ENCODE measurements at places on chromosomes 2 and 18. TPM values are rescaled to one million over a fixed set of nuclear protein-coding genes. Genes with fewer than 3 reads are reported as not detected.
A peak's percentile ranks its signal among the peaks of the same experiment; 100 is the strongest.

- DNase-seq = no peak
Measured at GRCh38 chr18:58239879-58240278, 195.9 kb downstream of the NEDD4L start.

The ALPP gene
- not detected for polyA plus RNA-seq

The KCNS3 gene
- not detected for polyA plus RNA-seq

DNA sequence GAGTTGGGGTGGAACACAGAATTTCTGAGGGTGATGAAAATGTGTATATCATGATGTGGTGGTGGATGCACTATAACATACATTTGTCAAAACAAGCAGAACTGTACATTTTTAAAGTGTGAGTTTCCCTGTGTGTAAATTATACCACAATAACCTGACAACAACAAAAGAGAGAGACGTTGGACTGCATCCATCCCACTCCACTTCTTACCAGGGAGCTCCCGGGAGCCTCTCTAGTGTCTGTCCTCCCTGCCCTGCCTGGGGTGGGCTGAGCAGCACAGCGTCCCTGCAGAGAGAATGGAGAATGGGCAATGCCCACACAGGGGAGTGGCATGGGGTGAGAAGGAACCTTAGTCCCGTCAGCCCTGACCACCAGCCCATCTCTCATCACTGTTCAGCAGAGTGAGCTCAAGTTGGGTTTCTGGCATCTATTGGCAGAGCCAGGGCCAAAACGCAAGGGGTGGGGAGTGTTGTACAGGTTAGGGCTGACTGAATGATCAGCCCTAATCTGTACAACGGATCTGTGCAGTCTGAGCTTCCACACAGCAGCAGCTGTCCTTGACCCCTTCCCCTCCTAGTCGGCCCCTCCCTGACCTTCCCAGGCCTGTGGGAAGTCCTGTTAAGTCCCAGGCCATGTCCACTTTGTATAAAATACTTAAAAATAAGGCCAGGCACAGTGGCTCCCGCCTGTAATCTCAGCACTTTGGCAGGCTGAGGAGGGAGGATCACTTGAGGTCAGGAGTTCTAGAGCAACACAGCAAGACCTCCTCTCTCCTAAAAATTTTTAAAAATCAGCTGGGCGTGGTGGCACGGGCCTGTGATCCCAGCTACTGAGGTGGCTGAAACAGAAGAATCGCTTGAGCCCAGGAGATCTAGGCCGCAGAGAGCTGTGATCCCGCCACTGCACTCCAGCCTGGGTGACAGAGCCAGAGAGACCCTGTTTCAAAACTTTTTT lies 3.3 kb upstream of the PROC start:
- DNase-seq = no peak

DNA sequence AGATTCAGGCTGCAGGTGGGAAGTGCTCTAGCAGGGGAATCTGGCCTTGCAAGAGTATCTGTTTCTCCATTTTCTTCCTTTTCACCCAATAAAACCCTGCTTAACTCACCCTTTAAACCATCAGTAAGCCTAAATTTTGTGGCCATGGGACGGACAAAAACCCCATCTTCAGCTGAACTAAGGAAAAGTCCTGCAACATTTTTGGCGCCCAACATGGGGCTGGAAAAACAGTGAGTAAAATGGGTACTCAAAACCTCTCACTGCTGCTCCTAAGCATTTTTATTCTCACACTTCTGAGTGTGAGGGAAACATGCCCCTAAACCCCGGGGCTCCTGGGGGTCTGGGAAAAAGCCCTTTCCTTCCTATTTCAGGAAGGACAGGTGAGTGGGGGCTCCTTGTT lies 414.3 kb downstream of the ZNF804A start:
- no peak for DNase-seq

DNA sequence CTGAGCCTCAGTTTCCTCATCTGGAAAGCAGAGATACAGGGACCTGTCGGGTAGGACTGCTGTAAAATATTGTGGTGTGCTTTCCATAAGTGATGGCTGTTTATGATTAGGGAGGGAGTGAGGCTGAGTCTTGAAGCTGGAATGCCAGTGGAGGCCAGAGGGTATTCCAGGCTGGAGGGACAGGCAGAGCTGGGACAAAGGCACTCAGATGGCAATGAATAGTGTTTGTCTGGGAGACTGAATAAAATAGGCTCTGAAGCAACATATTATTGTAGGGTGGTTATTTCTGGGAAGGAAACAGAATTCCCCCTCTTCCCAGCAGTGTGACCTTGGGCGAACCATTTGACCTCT lies 120.7 kb downstream of the INHBB start:
- no peak for DNase-seq

DNA sequence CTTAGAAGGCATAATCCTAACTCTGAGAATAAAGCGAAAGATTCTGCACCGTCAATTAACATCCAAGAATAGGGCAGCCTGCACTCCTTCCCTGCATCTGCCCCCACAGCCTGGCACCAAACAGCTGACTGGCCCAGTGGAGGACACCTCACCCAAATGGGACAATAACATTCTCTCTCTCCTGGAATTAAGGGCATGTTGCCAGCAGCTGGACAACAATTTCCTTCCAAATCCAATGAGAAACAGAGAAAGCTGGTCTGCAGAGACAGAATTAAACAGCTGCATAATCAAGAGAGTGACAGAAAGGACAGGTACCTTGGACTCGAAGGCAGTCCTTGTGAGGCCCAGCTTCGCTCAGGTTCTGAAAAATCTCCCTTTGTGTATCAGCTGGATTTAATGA lies 15.0 kb downstream of the COX7A2L start:
- no peak for DNase-seq

DNA sequence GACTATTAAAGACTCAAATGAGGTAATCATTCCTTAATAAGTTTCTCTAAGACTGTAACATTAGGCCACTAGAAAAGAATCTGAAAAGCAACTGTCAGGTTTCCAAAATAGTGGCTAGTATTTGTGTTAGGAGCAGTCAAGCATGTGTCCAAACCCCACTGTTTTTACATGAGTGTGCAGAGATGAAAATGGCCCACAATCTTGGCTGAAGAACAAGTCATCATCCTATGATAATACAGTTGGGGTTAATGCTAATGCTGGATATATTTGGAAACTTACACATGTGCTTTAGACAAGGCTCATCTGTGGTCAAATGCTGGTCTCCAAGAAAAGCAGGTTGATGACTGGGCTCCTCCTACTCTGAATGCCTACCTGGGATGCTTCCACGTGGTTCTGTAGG lies 73.6 kb downstream of the MAIP1 start:
- DNase-seq = no peak

GRCh38 chr2:175914846-175915245 lies 87.2 kb downstream of the LNPK start:
- DNase-seq = no peak

The GCKR gene
- polyA plus RNA-seq = not detected

DNA sequence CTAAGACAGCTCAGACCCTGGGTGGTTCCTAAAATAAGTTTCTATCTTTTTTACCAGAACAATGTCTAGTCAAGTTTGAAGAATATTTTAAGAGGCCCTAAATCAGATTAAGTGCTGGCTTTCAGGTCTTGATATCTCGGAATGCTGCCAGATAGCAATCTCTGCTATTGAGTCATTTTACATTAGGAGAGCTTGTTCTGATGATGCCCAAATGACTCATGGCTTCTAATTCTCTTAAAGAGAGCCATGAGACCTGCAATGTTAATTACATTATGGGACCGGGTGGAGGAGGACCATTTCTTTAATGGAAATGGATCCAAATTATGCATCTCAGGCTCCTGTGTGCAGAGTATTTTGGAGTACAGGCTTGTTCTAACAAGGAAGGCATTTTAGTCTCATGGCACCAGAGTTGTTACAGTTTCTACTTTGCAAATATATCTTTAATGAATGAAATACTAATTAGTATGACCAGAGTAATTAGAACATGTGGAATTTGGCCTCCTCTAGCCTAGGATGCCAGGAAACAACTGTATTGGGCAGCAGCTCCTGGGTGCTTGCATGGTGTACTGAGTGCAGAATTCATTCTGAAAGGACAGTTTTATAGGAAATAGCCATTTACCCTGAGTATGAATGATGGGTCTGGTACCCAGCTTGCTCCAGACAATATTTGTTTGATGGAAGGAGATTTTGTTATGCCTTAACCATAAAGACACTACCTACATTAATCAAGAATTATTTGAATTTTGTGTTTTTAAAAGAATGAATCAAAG lies 94.0 kb upstream of the SULT1C3 start:
- DNase-seq = no peak

- DNase-seq = no peak
Measured at GRCh38 chr2:138335036-138335435, 166.5 kb upstream of the SPOPL start.

GRCh38 chr2:64716569-64716968 lies 62.9 kb upstream of the SERTAD2 start:
- DNase-seq = no peak

DNA sequence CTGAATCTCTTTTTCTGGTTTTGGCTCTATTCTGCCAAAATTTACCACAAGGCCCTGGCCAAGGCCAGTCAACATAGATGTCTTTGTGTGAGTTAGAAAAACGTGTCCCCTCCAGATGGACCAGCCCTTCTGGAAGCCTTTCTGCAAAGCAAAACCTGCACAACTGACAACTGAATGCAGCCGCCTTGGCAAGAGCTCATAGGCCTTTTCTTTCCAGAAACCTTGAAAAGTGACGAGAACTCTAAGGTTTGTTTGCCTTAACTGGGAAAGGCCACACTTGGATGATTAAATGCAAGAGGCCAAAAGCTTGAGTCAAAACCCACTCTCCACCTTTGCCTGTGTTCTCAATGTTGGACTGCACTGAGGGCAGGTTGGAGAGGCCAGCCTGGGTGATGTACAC lies 103.9 kb downstream of the COLEC12 start:
- no peak for DNase-seq

The SEPTIN10 gene
- 6.8 TPM for polyA plus RNA-seq

DNA sequence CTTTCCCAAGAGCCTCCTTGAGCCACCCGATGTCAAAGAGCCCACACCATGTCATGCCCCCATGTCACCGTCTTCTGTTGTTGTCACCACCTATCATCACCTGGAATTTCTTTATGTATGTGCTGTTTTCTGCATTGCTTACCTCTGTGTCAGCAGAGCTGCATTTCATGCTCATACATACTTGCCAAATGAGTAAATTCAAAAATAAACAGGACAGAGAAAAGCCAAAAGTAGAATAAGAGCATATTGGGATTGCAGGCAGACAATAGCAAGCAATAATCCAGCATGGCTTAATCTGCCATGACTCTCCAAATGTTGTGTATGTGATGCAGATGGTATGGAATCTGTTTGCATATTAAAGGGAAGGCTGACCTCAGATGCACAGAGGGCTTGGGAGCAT lies 15.3 kb upstream of the RGPD4 start:
- DNase-seq = no peak

- DNase-seq = no peak
Measured at GRCh38 chr2:33107690-33108482, 161.1 kb downstream of the LTBP1 start.

DNA sequence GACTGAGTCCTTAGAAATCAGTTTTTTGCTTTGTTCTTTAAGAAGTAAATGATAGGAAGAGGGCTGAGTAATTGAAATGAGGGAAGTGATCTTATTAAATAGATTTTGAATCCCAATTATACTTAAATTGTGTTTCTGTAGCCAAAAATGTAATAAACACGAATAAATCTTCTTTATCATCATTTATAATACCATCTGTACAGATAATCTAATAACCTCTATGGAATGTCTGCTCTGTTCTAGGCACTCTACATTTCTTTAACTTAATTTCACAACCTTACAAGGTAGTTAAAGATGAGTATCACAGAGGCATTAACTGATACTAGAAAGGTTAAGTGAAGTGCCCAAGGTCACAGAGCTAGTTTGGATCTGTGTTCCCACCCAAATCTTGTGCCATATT lies 14.3 kb upstream of the SCN2A start:
- no peak for DNase-seq

- DNase-seq = no peak
Measured at GRCh38 chr2:61335187-61335586, 135.7 kb downstream of the USP34 start.

The RNF152 gene
- 0.22 TPM for polyA plus RNA-seq

- DNase-seq = no peak
Measured at GRCh38 chr2:236210536-236210935, 42.4 kb upstream of the GBX2 start.

DNA sequence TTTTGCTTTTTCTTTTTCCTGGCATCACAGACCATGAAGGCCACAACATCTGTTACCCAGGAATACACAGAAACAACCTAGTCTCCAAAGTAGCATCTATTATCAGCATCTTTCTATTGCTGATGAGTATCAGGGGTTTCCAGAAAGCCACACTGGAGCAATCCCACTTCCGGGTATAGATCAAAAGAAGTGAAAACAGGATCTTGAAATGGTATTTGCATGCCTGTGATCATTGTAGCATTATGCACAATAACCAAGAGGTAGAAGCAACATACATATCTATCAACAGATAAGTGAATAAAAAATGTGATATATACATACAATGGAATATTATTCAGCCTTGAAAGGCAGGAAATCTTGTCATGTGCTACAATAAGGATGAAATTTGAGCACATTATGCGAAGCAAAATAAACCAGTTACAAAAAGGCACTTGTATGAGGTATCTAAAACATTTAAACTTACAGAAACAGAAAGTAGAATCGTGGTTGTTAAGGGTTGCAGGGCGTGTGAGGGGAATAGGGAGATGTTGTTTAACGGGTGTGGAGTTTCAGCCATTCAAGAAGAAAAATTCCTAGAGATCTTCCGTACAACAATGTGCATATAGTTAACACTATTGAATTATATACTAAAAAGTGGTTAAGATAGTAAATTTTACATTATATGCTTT lies 115.1 kb downstream of the KCNE4 start:
- no peak for DNase-seq

The IGFBP5 gene
- polyA plus RNA-seq = not detected

The PTPRN gene
- 0.22 TPM for polyA plus RNA-seq

GRCh38 chr18:8264861-8265411 lies 344.3 kb upstream of the RAB12 start:
- DNase-seq = no peak

GRCh38 chr2:24926602-24927252 lies 6.7 kb upstream of the ADCY3 start:
- peak; percentile 4 for DNase-seq

GRCh38 chr2:96552315-96553175 lies 16.0 kb downstream of the ARID5A start:
- no peak for DNase-seq

- DNase-seq = no peak
Measured at GRCh38 chr18:22342625-22343024, 75.1 kb downstream of the CTAGE1 start.

GRCh38 chr2:96320326-96320725 lies 4.8 kb upstream of the ITPRIPL1 start:
- DNase-seq = no peak
